ENCODE measurements at places on chromosomes 6 and 20.

GRCh38 chr6:19605624-19606023 lies 231.5 kb upstream of the ID4 start:
- no peak for DNase-seq

DNA sequence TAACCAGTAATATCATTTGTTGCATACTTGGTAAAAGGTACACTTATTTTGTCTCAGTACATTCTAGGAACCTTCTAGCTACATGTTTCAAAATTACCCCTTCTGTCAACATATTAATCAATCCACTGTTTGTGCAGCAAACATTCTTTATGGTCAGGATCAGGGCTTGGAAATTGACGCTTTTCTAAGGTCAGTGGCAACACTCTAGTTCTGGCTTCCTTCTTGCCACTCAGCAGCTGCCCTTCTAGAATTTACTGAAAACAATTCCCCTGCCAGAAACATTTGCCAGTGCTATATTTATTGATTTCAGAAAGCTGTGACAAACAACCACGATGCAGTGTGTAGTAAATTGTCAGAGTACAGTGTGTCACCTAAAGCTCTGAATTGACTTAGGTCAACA lies 84.7 kb upstream of the FBXL4 start:
- no peak for DNase-seq

DNA sequence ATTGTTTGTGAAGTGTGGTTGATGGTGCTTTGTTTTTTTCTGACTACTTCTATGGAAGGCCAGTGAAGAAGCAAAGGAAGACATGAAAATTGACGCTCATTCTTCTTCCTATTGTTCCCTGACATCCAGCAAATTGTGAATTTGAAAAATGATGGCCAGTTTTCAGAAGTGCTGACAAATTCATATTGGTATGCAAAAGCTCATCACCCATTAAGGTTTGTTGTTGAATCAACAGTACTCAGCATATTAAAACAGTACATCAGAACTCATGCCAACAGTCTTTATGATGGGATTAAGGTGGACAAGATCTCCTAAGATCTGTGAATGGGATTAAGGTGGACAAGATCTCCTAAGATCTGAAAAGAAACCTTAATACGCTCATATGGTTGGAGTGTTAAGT lies 1.0 kb upstream of the MTG2 start:
- no peak for DNase-seq

GRCh38 chr6:75268121-75268987 lies 16.2 kb downstream of the TMEM30A start:
- peak; percentile 39 for DNase-seq

DNA sequence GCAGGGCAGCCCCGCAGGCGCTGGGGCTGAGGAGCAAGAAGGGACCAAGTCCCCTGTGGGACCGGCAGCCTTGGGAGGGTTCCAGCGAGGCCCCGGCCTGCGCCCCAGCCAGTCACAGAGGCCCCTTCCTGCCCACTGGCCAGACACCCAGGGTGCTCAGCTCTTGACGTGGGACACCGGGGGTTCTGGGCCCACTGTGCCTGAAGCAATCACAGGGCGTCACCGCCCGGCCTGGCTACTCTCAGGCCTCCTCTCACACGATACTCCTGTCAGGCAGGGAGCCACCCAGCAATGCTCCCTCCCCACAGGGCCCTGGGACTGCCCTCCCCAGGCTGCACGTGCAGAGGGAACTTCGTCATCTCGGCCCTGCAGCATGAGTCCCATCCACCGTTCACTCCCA lies 14.5 kb downstream of the TAF4 start:
- DNase-seq, result no peak

DNA sequence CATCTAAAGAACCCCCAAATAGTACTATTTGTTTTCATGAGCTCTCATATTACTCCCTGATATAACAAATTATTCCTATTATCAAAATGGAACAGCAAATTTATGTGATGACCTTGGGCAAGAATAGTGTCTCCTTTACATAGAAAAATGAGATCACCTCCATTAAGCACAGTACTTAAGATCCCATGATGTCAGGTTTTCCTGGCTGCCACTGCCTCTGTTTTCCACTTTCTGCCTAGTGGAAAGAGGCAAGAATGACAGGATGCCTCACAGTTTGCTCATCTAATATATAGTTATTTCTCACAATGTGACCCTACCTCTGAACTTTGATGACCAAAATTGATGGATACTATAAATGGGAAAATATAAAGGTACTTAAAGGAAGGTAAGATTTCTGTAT lies 260.1 kb upstream of the SGK1 start:
- DNase-seq, result no peak

Measured in A172 (cell line).